ENCODE measurements at places on chromosomes 1 and 21. TPM values are rescaled to one million over a fixed set of nuclear protein-coding genes. Genes with fewer than 3 reads are reported as not detected.

GRCh38 chr1:83639785-83640184 is 359.1 kb downstream of the TTLL7 start:
- DNase-seq = no peak

DNA sequence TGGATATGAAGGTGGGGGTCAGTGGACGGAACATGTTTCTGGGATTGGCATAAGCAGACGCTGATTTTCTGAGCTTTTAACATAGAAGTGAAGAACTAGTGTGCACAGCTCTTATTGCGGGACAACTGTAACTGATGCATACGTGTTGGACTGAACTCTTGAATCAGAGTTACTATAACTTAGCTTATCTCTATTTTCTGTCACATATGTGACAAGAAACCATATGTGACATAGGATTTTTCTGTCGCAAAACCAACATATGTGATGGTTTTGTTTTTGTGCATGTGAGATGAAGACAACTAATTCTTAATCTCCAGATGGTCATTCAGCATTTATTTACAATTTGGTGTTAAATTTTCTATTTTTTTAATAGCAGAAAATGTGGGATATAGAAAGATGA is 249.9 kb downstream of the GREM2 start:
- no peak for DNase-seq

DNA sequence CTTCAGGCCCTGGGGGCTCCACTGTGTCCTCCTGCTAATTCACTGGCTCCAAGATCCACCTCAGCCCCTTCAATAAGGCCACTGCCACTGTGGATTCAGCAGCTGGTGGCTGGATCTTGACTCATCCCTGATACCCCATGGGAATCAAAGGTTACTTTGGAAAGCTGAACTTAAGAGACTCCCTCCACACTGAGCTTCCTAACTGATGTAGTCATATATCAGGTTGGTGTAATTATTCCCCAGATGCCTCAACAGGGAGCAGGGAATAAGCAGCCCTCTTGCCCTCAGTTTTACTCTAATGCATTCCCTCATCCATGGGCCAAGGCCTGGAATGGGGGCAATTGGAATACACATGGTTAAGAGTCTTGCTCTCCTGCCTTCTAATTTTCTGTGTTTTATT is 164.6 kb downstream of the FASLG start:
- DNase-seq = no peak

DNA sequence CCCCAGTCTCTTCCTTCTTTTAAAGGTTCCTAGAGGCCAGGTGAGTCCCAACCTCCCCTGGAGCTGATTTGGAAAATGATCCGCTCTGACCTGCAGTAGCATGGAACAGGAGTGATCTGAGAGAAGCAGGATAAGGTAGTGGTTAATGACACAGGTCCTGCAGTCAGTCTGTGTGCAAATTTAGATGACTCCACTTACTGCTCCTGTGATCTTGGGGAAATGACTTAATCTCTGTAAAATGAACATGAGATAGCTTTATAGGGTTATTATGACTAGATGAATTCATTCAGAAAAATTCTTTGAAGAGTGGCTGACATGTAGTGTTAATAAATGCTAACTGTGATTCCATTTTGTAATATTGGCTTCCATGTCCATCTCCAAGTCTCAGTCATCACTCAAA is 374.9 kb upstream of the CAMK1G start:
- no peak for DNase-seq

GRCh38 chr1:19407494-19408096 is 77.7 kb downstream of the CAPZB start:
- no peak for DNase-seq

- DNase-seq = no peak
These were observed 3.3 kb upstream of the OLIG2 start for GRCh38 chr21:33022489-33022827.

DNA sequence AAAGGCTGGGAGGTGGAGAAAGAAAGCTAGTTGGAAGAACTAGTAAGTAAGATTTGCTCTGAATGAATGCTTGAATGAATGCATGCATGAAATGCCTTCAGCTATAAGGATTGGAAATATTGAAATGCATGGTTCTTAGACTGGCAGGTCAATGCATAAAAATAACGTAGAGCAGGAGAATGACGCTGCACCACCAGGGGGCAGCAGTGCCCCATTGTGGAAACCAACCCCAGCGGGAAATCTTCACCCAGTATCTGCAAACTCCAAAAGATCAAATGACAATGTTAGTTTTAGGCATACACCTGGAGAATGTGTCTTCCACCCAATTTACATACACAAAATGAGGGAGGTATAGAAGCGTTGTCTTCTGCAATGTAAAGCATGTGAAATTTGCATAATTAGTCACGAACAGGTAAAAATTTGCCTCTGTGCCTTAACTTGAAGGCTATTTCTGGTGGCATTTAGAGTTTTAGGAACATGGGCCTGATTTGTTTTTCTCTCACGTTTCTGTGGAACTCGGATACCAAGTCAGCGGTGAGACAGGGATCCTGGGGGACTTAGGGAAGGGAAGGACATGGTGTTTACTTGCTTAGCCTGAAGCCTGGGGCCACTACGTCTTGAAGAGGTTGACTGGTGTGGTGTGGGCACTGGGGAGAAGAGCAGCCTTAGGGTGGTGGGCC is 78.6 kb downstream of the HHAT start:
- no peak for DNase-seq

- no peak for DNase-seq
These were observed 13.1 kb upstream of the DUSP12 start for GRCh38 chr1:161736335-161736969.

GRCh38 chr1:231678011-231678432 is 51.4 kb downstream of the DISC1 start:
- no peak for DNase-seq

DNA sequence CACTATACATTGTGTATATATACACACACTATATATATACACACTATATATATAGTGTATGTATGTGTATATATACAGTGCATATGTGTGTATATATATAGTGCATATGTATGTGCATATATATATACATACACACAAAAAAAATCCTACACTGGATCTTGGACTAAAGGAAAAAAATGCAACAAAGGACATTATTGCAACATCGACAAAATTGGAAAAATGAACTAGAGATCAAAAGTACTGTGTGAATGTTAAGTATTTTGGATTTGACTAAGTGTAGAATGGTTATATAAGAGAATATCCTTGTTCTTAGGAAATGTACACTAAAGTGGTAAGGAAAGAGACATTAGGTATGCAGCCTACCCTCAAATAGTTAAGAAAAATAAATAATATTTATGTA is 36.5 kb downstream of the SMYD3 start:
- no peak for DNase-seq

- DNase-seq = peak; percentile 65
These were observed 643 bp downstream of the CFAP298 start for GRCh38 chr21:32611471-32611997.

GRCh38 chr1:72000809-72001208 is 281.5 kb downstream of the NEGR1 start:
- DNase-seq = no peak

- no peak for DNase-seq
These were observed 126.4 kb downstream of the FAM78B start for GRCh38 chr1:166040202-166040997.

DNA sequence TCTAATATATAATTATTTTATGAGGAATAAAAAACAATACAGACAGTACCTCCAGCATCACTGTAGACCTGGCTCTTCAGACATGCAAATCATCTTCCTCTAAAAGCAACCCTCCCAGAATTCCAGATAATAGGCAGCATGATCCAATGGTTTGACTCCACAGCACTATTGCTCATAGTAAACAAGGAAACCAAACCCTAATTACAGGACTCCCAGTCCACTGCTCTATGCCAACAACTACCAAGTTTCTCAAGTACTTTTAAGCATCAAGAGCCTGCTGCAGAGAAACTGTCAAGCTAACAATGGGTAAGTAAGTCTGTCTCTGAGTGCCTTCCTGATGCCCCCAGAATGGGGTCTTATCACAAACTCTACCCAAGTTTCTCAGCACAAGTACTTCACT is 57.2 kb downstream of the EYA3 start:
- DNase-seq = no peak

DNA sequence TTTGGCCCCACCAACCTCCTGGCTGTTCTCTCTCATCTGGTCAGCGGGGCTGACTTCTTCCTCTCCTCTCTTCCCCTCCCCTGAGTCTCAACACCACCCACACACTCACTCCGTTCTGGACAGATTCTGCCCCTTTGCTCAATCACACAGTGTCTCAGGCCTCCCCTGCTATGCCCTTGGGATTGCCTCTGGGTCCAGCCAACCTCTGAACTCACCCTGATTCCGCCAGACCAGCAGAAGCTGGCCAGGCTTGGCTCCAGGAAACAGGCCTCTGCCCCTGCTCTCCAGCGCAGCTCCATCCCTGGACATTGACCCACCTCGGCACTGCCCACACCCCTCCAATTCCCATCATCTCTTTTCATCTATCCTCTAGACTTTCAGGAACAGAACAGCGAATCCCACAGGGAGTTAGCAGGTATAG is 22.1 kb downstream of the AHDC1 start:
- no peak for DNase-seq

- DNase-seq = no peak
These were observed 1.3 kb downstream of the TRIM67 start for GRCh38 chr1:231162970-231163829.

DNA sequence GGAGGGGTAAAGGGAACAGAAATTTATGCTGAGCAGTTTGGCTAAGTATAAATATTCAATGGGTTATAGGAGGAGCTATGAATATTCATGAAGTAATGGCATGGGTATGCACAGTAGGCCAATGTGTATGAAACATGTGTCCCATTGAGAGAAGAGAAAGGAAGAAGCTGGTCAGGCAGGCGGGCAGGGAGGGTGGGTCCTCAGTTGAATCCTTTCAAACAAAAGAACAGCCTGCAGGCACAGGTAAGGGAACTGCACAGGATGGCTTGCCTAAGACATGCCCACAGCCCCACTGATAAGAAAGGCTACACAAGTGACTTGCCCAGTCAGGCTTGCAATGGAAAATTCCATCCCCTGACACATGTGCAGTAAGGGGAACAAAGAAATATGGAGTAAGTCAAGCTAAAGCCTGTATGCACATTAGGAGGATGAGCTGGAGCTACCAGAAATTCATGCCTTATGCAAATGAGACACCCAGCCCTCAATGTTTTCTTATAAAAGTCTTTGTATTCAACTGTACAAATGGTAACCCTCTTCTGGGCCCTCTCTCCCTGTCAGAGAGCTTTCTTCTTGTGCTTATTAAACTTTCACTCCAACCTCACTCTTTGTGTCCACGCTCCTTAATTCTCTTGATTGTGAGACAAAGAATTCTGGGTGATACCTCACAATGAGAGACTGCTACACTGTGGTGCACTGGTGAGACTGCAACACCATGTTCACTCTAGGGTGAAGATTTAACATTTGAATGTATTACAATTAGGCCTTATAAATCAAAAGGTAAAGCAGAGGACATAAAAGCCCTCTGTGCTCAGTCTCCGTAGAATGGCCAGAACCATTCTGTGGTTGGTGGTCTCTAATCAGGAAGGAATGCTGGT is 96.5 kb downstream of the ATP1B1 start:
- no peak for DNase-seq

DNA sequence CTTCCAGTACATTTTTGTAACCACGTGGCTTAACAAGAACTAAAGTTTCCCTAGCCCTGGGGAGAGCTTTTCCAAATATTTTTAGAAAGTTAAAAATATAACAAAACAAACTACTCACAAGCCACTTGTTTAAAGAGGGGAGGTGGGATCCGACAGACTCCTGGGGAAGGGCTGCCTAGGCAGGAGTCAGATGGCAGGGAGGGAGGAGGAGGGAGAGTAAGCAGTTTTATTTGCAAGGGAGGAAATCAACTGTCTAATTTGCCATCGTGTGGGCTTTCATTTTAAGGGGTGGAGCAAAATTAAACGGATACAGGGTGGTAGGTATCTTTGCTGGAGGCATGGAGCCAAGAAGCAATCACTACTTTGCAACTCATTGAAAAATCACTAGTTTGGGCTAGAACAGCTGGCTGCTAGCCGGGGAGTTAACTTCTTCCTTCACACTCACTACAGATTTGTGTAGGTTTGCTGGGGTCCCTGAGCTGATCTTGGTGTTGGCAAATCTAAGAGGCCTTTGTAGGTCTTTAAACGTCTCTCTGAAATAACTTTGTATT is 8.8 kb downstream of the BARHL2 start:
- DNase-seq = no peak

GRCh38 chr1:242856289-242856688 is 331.8 kb upstream of the PLD5 start:
- no peak for DNase-seq

- no peak for DNase-seq
These were observed at the start of gene RXFP4 for GRCh38 chr1:155940993-155941844. RXFP4 (plus strand) TSS chr1:155941638; CDS start chr1:155941710, 72 bp downstream.

DNA sequence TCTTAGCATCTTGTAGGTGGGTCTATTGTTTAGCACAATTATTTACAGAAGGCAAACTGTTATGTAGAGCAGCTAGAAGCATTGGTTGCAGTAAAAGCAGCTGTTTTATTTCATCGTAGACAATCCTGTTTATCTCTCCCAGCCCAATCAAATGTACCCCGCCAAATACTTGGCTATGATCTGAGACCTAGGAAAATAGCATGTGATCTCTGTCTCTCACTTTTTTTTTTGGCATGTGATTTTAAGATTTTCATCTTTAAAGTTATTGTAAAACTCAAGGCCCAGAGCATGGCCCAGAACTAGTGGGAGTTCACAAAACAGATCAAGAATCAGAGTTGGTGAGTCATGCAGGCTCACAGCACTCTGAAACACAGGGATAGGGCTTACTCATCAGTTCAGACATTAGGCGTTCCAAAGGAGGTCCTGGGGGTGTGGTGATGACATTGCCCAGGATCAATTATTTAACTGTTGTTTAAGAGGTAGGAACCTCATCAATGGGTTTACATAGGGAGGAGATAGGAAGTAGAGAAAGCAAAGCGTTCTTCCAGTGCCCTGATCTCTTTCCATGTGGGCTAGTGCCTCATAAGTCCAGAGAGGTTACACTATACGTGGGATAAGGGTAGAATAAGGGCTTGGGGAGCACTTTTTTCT is 40.2 kb downstream of the TBX19 start:
- no peak for DNase-seq

- no peak for DNase-seq
These were observed 137.5 kb downstream of the TOMM20 start for GRCh38 chr1:234990874-234991801.

DNA sequence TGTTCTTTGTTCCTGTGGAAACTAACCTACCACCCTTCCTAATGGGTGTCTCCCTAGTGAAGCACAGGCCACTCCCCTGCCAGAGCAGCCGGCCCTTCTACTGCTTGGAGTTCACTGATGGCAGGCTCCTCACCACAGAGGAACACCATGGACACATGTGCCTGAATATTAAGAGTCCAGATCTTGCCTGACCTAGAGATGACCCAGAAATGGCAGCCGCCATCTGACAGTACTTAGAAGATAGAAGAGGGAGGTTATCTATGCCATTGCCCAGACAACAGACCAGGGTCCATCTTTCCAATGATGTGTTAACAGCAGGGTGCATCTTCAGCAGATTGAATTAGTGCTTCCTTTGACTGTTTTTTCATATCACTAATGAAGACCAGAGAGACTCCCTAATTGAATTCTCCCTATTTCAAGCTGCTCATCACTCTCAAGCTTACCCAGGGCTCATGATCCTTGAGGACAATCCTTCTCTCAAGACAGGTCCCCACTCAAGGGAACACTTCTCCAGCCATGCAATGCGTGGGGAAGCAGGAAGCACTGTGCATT is 59.8 kb downstream of the PLEKHA6 start:
- no peak for DNase-seq

Gene CBR1
- total RNA-seq = 101 TPM

Gene PCP4
- total RNA-seq = not detected

Gene UBE2U
- not detected for total RNA-seq

Gene KRTAP11-1
- not detected for total RNA-seq

Gene NUP210L
- total RNA-seq = not detected

Gene C8A
- total RNA-seq = 0.21 TPM
